Osteoblast (primary cell): ENCODE measurements at places on chromosomes 4 and X.
A peak's percentile ranks its signal among the peaks of the same experiment; 100 is the strongest.

DNA sequence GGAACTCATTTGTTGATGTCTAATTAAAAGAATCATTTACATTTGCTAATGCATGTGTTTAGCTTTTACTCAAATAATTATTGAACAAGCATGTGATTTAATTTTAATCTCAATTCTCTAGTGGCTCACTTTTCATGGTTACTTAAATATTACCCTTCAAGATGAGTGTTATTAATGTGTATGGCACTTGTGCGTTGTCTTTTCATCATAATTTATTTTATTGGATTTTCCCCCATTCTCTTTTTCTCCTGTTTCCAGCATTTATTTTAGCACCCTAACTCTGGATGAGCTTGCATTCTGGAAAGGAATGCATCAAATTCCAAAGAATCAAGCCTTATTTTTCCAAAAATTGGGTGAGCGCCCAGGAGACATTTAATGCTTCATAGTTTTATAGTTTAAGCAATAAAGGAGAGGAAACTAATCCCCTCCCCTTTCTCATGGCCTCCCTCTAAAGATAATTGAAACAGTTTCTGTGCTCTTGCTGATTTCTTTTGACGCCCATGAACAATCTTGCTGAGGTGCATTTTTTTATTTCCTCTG lies 191.1 kb upstream of the FAT4 start:
- DNase-seq: no peak

GRCh38 chrX:154012336-154012991 lies 7.2 kb downstream of the IRAK1 start:
- peak; percentile 58 for DNase-seq

GRCh38 chrX:98637451-98637850 lies 1753.7 kb downstream of the RPA4 start:
- no peak for DNase-seq

DNA sequence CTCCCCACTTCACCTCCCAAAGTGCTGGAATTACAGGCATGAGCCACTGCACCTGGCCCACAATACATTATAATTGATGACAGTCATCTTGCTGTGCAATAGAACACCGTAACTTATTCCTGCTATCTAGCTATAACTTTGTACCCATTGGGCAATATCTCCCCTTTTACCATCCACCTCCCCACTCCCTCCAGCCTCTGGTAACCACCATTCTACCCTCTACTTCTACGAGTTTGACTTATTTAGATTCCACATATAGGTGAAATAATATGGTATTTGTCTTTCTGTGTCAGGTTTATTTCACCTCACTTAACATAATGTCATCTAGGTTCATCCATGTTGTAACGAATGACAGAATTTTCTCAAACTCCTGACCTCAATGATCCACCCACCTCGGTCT lies 8.2 kb upstream of the TEX11 start:
- no peak for DNase-seq

- no peak for DNase-seq
These were observed 5.5 kb downstream of the SOWAHD start for GRCh38 chrX:119763836-119764387.

GRCh38 chrX:37509349-37509748 lies 62.1 kb upstream of the LANCL3 start:
- DNase-seq: no peak

DNA sequence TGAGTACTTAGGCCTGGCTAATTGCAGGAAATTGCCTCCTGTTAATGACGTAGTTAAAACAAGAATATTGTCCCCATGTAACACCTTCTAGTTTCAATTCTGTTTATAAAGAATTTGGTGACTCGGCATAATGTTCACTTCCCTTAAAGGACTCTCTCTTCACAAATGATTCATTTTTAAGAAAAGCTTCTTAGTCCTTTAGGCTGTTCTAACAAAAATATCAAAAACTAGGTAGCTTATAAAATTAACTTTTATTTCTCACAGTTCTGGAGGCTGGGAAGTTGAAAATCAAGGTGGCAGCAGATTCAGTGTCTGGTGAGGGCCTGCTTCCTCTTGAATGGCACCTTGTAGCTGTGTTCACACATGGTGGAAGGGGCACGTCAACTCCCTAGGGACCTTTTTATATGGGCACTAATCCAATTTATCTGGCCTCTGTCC lies 23.8 kb downstream of the COL25A1 start:
- DNase-seq: no peak

GRCh38 chr4:6085691-6086628 lies 67.7 kb upstream of the C4orf50 start:
- no peak for DNase-seq

DNA sequence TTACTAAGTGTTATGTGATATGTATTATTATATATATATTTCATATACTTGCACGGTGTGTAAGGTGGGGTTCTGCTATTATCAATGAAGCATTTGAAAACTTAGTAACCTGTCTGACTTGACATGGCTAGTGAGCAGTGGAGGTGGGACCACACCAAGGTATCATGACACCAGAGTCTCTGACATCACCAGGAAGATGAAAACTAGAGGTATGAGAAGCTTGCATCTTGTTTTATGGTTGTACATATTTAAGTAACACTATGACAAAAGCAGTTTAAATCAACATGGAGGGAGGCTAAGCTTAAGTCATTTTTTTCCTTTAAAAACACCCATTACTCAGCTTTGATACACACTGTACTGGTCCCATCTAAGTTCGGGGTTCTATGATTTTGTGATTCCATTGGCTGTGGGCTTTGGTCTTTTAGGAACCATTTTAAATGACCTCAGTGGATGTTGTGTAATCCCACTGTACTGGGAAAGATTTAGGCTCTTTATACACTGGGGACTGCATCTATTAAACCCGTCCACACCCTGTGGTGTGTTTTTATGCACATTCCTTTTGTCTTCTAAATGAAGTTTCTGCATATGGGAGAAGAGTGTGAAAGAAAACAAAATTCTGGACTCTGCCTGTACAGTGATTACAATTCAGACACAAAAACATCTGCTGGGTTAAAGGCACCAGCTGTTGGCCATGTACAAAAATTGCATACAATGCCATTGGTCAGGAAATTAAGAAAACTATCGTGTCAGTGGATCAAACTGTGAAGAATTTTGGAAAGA lies 570.6 kb downstream of the SPRY1 start:
- DNase-seq: no peak

DNA sequence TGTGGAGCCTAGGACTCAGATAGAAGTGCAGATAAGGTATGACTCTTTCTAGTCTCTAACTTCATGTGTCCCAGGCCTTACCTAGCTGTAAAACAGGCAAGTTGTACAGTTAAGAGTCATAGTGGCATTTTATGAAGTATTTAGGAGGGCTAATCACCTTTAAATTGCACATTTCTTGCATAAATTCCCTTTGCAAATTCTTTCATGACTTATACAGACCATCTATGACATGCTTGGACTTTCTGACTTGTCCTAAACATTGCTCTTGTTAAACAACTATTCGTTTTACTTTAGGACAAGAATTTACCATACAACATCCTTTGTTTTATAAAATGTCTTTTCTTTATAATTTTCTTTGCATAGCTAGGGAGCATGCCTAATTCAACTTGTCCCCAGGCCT lies 7.8 kb upstream of the RRAGB start:
- no peak for DNase-seq

DNA sequence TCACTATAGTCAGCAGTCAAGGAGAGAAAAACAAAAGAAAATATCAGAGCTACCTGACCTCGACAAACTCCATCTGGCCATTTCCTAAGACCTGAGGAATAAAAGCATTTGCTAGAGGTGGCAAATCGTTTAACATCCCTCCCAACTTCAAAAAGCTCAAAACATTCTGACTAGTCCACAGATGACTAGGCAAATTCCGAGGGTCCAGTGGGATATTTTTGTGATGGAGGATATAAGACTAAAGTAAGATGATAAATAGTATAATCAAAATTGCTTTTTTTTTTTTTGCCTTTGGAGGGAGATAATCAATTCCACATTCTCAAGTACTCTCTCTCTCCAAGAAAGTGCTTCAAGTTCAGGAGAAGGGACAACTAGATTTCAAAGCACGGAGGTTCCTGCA lies 119.1 kb upstream of the ETNPPL start:
- DNase-seq: no peak

DNA sequence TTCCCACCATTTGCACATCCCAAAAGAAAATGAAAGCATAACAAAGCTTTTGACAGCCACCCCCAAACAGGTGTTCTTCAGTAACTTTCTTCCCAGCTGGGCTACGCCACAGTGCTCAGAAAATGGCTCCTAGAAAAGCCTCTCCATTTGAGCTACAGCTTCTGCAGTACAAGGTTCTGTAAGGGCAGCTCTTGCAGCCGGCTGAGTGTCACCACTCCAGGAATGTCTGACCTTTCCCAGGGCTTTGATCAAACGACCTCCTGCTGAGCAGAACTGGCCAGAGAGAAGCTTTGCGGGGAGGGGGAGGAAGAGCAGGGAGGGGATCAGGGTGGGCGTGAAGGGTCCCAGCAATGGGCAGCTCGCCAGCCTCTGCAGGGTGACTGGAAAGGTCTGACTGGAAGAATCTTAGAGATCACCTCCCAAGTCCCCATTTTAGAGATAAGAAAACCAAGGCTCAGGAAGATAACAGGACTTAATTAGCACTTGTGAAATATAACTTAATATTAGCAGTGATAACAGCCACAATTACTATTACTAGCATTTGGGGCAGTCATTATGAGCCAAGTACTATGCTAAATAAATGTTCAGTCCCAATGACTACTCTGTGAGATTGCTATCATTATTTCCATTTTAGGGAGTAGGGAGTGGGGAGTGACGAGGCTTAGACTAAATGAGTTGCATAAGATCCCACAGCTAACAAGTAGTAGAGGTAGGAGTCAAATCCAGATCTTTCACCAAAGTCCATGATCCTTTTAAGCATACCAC lies 51.1 kb downstream of the LEF1 start:
- no peak for DNase-seq

GRCh38 chr4:182604953-182605352 lies 312.2 kb downstream of the DCTD start:
- no peak for DNase-seq

- DNase-seq: no peak
These were observed 43.1 kb upstream of the IL21 start for GRCh38 chr4:122663814-122664610.

GRCh38 chr4:8938623-8939022 lies 67.0 kb upstream of the HMX1 start:
- peak; percentile 5 for DNase-seq

- DNase-seq: no peak
These were observed 209.6 kb upstream of the SPIN4 start for GRCh38 chrX:63560601-63561218.

DNA sequence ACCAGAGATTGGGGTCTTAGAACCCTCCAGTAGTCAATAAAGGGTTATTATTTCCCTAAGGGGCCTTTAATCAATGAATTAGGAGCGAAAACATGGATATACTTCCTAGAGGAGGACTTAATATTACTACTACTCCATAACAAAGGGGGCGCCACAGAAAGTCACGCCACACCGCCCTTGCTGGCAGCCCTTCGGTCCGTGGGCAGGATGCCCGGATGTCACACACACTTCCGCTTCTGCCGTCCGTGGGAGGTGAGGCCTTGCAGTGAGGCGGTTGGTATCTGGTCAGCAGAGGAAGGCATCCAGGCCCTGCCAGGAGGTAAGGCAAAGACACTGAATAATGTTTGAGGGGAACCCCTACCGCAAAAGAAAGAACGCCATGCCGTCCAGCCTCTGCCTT lies 436 bp downstream of the MAGEB10 start:
- DNase-seq: no peak

DNA sequence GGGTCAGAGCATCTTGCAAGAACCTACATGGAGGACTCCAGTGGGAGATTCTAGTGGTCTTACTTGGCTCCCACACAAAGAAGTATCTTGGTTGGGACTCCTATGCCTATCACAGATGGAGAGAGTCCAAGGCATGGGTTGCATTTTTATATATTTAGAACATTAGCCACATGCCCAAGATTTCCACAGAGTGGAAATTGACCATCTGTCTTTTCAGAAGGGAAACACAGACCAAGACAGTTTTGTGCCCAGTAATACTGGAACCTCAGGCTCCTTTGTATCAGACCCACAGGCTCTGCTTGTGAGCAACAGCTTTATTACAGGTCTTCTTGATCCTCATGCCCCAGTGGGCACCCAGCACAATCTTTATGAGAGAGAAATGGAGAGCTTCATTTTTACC lies 43.6 kb downstream of the PAGE2 start:
- DNase-seq: no peak

DNA sequence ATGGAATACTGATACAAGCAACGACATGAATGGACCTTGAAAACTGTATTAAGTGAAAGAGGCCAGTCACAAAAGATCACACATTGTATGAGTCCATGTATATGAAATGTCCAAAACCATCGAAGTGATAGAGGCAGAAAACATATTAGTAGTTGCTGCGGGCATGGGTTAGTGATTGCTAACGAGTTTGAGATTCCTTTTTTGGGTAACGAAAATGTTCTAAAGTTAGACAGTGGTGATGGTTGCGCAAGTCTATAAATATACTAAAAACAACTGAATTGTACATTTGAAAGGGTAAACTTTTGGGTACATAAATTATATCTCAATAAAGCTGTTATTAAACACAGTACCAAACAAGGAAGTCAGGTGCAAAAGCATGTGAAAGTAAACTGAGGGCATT lies 234.5 kb downstream of the FBXW7 start:
- DNase-seq: no peak

- DNase-seq: no peak
These were observed 334.6 kb upstream of the PPARGC1A start for GRCh38 chr4:24224446-24224845.

DNA sequence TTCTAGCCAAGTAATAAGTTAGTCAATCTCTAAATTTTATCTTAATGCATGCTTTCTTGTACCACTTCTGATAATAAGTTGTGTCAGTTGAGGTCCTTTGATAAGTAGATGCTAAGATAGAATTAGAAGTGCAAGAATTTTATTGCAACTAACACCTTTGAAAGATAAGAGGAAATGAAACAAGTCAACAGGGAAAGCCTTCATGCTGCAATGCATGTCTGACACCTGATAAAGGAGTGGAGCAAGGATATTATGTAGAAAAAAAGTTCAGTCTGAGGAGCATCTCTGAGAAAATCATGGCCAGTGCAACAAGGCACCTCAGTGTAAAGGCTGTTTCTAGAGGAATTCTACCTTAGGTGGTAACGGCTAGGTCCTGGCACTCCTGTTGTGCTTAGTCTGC lies 210.7 kb upstream of the PPP1R2C start:
- no peak for DNase-seq

GRCh38 chrX:47180346-47180745 lies 13.3 kb upstream of the UBA1 start:
- DNase-seq: peak; percentile 45

GRCh38 chrX:5236096-5236495 lies 992.6 kb downstream of the NLGN4X start:
- no peak for DNase-seq

GRCh38 chr4:158079661-158080060 lies 93.2 kb downstream of the GASK1B start:
- DNase-seq: no peak

GRCh38 chr4:42638993-42639392 lies 17.9 kb downstream of the ATP8A1 start:
- DNase-seq: no peak
